Activated CD8-positive, alpha-beta T cell treated with anti-CD3 and anti-CD28 coated beads for 36 hours (primary cell): ENCODE measurements at places on chromosomes 5 and 9. TPM values are rescaled to one million over a fixed set of nuclear protein-coding genes. Genes with fewer than 3 reads are reported as not detected.

Gene SLC36A1
- 3.5 TPM for total RNA-seq

Gene RASGRF2
- total RNA-seq, result 14.9 TPM

Gene MOB3B
- total RNA-seq, result 0.67 TPM

Gene SLC4A9
- total RNA-seq, result not detected

DNA sequence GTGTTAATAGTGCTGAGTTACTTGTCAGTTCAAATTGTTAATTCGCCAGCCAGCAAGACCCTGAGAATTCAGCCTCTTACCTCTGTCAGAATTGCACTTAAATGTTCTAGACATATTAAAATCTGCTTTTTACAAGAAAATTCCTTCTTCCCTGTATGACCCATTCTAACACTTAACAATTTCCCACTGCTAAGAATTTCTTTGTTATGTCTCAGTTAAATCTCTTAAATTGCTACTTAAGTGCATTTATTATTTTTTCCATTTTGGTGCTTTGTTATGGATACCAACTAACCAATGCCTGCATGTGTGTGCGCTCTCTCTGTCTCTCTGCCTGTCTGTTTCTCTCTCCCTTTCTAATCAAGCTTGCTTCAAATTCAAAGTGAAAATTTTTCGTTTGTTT lies 44.9 kb downstream of the IZUMO3 start:
- DNase-seq, result no peak

DNA sequence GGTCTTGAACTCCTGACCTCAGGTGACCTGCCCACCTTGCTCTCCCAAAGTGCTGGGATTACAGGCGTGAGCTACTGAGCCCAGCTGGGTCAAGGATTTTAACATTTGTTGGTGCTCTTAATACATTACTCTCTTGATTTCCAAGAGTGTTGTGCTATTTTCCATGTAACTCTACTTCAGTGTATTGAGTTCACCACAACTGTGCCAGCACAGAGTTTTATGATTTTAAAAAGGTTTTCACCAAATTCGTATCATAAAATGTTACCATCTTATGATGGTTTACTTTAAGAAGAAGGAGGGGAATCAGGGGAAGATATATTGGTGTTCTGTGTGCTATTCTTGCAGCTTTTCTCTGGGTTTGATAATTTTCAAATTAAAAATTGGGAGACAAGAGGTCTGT lies 6.6 kb upstream of the ADGRD2 start:
- no peak for DNase-seq

GRCh38 chr5:123875561-123876275 lies 363.7 kb downstream of the CSNK1G3 start:
- no peak for DNase-seq

- no peak for DNase-seq
Observed at GRCh38 chr9:17588395-17588794, 9.5 kb downstream of the SH3GL2 start.

GRCh38 chr9:33175649-33176325 lies 8.7 kb upstream of the B4GALT1 start:
- no peak for DNase-seq

GRCh38 chr9:137397675-137398423 lies 25.1 kb downstream of the EXD3 start:
- peak; percentile 60 for DNase-seq

- DNase-seq, result no peak
Observed at GRCh38 chr5:156971848-156972525, 9.0 kb upstream of the TIMD4 start.
